ENCODE measurements at places on chromosomes 3 and 15. TPM values are rescaled to one million over a fixed set of nuclear protein-coding genes. Genes with fewer than 3 reads are reported as not detected.

DNA sequence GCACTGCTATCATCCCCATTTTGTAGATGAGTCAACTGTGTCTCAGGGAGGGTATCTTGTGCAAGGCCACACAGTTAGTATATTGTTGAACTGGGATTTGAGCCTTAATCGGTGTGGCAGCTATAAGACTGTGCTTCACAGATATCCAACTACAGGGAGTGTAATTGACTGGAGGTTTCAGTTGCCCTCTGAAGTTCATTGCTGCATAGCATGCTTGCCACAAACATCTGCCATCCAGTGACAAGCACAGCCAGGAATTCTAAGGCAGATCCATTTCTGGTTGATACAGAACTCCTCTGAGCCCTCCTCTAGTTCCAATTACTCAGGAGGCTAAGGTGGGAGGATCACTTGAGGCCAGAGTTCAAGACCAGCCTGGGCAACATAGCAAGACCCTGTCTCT lies 16.4 kb downstream of the FSD2 start:
- no peak for DNase-seq

- DNase-seq, result no peak
Measured at GRCh38 chr3:47414161-47414564, 33.3 kb downstream of the PTPN23 start.

GRCh38 chr15:65033659-65034269 lies 4.3 kb upstream of the MTFMT start:
- DNase-seq, result no peak

- DNase-seq, result no peak
Measured at GRCh38 chr3:179027326-179027900, 44.2 kb downstream of the ZMAT3 start.

DNA sequence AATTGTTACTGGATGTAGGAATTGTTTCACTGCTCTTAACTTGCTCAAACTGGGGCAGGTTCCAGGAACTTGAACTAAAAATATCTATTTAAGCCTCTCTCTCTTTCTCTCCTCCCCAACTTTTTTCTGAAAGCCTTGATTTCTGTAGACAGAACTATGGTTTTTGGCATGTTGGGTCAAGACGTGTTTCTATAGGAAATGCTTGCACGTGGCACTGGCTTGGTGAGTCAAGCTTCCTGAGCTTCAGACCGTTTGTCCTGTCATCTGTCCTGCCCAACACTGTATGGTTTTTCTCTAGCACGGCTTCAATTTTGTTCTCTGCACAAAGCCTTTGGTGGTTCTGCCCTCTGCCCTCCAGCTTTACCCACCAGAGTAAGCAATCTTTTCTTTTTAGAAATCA lies 13.5 kb downstream of the EAF1 start:
- no peak for DNase-seq

DNA sequence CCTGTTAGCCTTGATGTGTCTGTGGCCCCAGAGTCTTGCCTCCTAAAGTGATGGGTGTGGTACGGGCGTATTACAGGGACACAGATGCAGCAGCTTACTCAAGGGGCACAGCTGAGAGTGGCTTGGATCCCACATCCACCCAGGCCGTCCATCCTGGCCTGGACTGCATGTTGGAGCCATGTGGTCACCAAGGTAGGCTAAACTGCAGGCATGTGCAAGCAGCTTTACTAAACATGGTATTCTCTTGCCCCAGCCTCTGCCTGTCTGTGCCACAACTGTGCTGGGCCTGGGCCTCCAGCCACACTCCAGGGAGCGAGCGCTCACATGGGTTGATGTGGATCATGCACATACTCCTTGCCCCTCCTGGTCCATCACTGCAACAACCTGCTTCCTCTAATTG lies 6.1 kb upstream of the GPR62 start:
- no peak for DNase-seq

- DNase-seq, result no peak
Measured at GRCh38 chr3:167773584-167773983, 38.1 kb downstream of the SERPINI1 start.

- no peak for DNase-seq
Measured at GRCh38 chr15:61634837-61635236, 405.7 kb upstream of the RORA start.

- no peak for DNase-seq
Measured at GRCh38 chr15:45906230-45906629, 271.4 kb downstream of the SQOR start.

GRCh38 chr3:100500320-100500880 lies 8.0 kb downstream of the TMEM45A start:
- DNase-seq, result no peak

GRCh38 chr3:196060834-196061233 lies 21.1 kb downstream of the TFRC start:
- DNase-seq, result no peak

DNA sequence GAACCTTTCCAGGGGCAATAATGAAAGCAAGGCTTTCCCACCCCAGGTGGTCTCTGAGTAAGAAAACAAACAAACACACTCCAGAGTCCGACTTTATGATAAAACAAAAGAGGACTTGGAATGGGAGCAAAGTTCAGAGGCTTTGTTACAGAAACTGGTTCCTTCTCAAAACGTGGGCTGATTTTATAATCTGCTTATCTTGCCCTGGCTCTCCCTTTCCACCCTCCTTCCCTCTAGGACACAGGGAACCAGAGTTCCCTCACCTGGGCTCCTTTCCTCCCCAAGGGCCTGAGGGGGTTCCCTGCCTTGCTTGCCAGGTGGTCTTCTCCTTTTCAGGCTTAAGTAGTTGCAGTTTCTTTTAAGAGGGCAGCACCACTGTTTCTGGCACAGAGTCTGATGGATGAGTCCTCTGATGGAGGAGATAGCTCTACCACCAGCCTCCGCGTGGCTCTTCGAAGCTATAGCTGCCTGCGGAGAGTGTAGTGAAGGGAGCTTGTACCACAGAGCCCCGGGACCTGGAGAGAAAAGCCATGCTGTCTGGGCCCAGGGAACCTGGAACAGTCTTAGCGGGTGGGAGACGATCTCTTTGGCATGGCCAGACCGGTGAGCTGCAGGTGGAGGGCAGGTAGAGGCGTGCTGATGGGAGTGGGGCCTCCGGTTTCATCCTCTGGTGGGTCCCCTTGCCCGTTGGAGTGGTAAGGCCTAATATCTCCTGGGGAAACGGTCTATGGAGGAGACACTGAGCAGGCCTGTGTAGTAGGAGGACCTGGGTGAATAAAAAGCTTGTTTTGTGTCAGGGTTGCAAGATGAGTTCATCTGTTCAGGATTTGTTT lies 68.7 kb downstream of the SMAD6 start:
- DNase-seq, result no peak

DNA sequence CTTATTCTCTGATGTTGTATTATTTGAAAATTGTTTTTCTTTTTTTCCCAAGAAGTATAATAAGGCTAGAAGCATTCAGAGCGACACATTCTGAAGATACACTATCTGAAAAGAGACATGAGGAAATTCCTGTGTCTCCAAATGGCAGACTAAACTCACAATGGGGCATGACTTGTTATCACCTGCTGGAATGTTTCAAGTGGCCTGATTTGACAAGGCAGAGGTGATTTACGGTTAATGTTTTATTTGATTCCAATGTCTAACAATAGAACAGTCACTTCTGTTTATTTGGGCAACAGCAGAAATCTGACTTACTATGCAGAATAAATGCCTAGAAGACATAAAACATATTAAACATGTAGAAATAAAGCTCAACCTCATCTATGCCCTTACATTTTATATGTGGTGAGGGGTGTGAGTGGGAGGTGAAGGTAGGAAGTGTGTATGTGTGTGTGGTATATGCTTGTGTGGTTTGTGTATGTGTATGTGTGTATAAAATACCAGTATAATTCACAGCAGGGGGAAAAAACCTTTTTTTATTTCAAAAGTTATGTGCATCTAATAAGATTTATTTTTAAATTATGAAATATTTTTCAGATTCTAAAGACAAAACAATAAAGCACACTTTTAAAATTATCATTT lies 1051.7 kb downstream of the ROBO2 start:
- DNase-seq, result no peak

GRCh38 chr3:16478516-16478915 lies 35.0 kb downstream of the RFTN1 start:
- no peak for DNase-seq

Gene SLC28A2
- not detected for total RNA-seq

Gene GOLGA8T
- total RNA-seq, result not detected

Gene NDN
- 137 TPM for total RNA-seq

Gene ITGA11
- 1.9 TPM for total RNA-seq

Gene HTD2
- total RNA-seq, result 12.0 TPM

Gene TMCC1
- 55.3 TPM for total RNA-seq

Gene TPM1
- total RNA-seq, result 505 TPM

Data from ovary (tissue), 10 donors.